Stimulated activated CD4-positive, alpha-beta T cell treated with anti-CD3 and anti-CD28 coated beads, Interleukin-1b, Interleukin-23, amount 100 ng/mL, for 1 hour (primary cell): ENCODE measurements at places on chromosomes 2 and 18.

DNA sequence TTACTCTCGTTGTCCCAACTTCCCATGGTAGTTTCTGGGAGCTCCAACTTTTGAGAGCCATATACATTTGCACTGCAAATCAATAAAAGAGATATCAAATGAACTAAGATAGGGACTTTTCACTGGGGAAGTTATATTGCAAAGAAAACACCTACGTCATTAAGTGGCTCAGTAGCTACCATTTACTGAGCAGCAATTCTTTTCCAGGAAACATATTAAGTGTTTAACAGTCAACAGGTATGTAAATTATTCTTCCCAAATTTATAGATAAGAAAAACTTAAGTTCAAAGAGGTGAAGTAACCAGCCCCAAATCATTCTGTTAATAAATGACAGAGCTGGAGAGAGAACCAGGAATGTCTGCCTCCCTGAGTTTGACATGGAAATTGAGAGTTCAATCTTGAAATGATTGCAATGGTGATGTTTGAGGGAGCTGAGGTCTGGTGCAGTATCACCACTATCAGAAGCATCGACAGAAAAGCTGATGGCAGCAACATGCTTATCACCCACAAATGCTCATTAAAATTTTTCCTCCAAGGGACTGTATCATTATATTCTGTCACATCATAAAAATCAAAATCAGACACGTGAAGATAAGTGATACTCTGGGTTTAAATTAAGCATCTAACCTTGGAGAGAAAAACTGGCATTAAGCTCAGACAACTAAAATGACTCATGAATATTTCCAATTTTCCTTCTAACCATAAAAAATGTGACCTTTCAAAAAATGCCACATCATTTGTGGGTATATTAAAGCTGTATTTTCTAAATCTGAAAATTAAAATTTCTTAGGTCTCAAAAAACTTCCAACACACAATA, 43.4 kb downstream of the GAREM1 start:
- DNase-seq, result no peak

- DNase-seq, result no peak
These were observed 195.9 kb upstream of the CYRIA start for GRCh38 chr2:16861530-16861929.

DNA sequence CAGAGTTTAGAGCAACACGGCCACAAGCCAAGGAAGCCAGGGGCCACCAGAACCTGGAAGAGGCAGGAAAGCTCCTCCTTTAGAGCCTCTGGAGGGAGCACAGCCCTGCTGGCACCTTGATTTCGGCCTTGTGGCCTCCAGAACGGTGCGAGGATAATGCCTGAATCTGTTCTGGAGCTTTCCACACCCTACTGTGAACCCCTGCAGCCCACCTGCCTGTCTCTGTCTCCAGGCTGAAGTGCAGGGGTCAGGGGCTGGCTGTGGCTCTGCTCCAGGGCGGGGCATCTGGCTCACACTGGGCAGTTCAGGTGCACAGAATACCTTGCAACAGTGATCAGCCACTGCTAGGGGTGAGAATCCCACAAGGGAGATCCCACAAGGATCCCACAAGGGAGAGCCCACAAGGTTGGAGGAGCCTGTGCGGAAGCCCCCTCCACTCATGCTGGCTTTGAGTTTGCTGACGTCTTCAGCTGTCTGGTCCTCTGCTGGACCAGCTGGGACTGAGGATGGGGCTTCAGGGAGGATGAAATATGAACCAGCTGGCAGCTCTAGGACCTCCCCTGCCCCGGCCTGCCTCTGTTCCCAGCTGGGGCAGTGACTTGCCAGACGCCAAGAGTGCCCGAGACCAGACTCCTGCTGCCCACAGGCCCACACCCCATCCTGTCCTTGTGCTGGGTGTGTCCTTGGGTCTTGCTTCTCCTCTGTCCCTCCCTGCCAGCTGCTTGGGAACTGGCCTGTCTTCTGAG, 56.4 kb upstream of the OTOS start:
- DNase-seq, result no peak

DNA sequence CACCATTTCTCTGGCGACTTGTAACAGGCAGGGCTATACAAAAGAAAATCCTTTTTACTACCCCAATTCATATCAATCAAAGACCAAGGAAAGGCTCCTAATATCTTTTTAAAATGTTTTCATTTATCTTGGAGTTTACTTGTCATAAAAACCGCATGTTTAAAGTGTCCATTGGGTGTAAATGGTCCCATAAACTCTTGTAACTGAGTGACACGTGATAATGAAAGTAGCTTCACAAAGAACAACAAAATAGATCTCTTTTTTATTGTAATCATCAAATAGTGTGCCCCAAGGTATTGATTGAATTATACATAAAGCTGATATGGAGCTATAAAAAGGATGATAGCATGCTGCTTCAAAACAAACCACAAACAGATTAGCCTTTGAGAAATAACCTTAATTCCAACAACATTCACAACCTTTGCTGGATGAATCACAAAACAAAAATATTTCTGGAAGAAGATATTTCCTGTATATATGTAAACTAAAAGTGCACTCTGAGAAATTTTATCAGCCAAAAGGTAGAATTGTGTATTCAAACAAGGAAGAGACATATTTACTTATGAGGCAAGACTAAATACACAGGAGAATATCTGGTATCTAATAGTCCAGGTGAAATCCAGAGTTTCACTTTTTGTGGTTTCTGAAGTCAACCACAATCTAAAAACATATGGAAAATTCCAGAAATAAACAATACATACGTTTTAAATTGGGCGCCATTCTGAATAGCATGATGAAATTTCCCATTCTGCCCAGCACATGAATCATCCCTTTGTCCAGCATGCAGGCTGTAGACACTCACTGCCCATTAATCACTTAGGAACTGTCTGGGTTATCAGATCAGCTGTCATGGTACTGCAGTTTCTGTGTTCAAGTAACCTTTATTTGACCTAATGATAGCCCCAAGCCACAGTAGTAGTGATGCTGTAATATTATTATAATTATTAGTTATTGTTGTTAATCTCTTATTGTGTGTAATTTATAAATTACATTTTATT, 237.5 kb downstream of the PIK3C3 start:
- no peak for DNase-seq

- no peak for DNase-seq
These were observed 860.6 kb upstream of the ZEB2 start for GRCh38 chr2:145380436-145381017.

DNA sequence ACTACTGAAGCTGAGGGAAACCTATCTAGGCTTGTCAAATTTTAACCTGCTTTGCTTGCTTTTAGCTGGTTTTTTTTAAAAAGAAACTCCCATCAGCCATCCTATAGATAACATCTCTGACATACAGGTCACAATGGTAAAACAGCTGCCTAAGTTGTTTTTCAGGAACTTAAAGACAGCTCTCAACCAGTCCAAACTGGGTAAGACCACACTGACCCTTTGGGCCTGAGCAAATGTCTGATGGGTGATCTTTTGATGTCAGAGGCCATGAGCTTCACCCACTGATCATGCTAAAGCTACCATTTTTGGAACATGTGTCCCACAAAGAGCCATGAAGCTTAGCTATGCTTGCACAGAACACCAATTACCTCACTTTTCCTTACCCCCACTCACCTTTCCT, 50.0 kb upstream of the TANC1 start:
- no peak for DNase-seq

GRCh38 chr18:53457068-53457467, 767.4 kb downstream of the MBD2 start:
- no peak for DNase-seq

DNA sequence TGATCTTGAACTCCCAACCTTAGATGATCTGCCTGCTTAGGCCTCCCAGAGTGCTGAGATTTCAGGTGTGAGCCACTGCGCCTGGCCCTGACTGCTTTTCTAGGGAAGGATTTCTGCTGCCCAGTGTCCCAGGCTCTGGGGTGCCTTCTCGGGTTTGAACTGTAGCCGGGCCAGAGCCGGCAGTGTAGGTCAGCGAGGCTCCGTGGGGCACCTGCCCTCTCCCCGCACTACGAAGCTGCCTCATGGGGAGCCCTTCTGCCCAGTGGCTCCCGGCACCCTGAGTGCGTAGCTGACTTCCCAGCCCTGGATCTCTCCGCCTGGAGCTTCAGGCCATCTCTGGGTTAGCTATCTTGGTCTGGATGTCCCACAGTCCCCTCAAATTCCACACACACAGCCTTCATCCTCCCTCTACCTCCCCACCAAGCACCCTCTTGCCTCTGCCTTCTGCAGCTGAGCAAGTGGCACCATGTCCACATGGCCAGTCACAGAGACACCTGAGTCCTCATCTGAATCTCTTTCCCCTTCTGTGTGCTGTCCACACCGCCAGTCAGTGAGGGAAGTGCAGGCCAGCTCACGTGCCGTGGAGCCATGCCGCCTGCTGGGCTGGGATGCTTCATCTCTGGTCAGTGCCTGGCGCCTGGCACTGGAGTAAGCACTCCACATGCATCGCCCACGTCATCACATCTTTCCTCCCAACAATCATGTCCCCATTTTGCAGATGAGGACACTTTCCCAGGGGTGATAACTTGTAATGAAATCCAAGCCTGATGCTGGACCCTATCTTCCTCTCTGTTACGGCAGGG, 69.2 kb downstream of the EDAR start:
- no peak for DNase-seq

- no peak for DNase-seq
These were observed 281.3 kb downstream of the AGPS start for GRCh38 chr2:177673602-177674595.
